ENCODE measurements at places on chromosomes 3 and 15. TPM values are rescaled to one million over a fixed set of nuclear protein-coding genes. Genes with fewer than 3 reads are reported as not detected.

DNA sequence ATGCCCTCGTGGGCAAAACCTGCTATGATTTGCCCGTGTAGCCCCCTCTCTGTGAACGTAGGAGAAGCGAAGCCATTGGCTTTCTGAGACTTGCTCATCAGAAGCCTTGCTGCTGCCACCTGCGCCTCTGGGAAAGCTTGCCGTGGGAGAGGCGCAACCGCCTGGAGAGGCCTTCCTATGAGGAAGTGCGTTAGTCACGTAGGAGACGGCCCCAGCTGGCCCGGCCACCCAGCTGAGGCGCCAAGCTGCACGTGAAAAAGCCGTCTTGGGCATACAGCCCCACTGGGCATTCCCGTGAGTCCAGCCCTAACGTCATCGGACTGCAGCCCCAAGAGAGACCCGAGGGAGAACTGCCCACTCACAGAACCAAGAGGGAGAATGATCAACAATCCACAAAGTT, 49.1 kb upstream of the TJP1 start:
- H3K36me3 ChIP-seq, result no peaks in the 10 kb centered on the region
- H3K27me3 ChIP-seq, result no peaks in the 10 kb centered on the region
- no peak for DNase-seq
- H3K4me1 ChIP-seq, result no peaks in the 10 kb centered on the region

- no peak overlapping the region for H3K4me3 ChIP-seq
- no peaks in the 10 kb centered on the region for H3K27me3 ChIP-seq
- H3K4me1 ChIP-seq, result peaks cover 5% of the 10 kb centered on the region
- no peaks in the 10 kb centered on the region for H3K36me3 ChIP-seq
These were observed 45.0 kb downstream of the THBS1 start for GRCh38 chr15:39625856-39626255.

- H3K4me3 ChIP-seq, result no peak overlapping the region
- H3K27me3 ChIP-seq, result no peaks in the 10 kb centered on the region
- no peak overlapping the region for H3K27ac ChIP-seq
- H3K36me3 ChIP-seq, result no peaks in the 10 kb centered on the region
- no peaks in the 10 kb centered on the region for H3K4me1 ChIP-seq
These were observed 24.9 kb downstream of the ZMAT3 start for GRCh38 chr3:179046497-179047353.

GRCh38 chr3:183959214-183959613, 58.5 kb downstream of the ABCC5 start:
- no peak overlapping the region for H3K4me3 ChIP-seq
- no peaks in the 10 kb centered on the region for H3K4me1 ChIP-seq
- no peak for DNase-seq
- no peaks in the 10 kb centered on the region for H3K36me3 ChIP-seq
- H3K27me3 ChIP-seq, result no peaks in the 10 kb centered on the region
- no peak overlapping the region for H3K27ac ChIP-seq

GRCh38 chr3:159779883-159780282, 208.8 kb upstream of the IL12A start:
- H3K4me1 ChIP-seq, result no peaks in the 10 kb centered on the region
- H3K27me3 ChIP-seq, result no peaks in the 10 kb centered on the region

The UBA5 gene
- 34.4 TPM for total RNA-seq

- H3K4me1 ChIP-seq, result no peaks in the 10 kb centered on the region
- H3K4me3 ChIP-seq, result no peak overlapping the region
- DNase-seq, result no peak
- H3K36me3 ChIP-seq, result peaks cover 4% of the 10 kb centered on the region
- no peaks in the 10 kb centered on the region for H3K27me3 ChIP-seq
These were observed 11.9 kb downstream of the ARIH2 start for GRCh38 chr3:48930590-48930989.

GRCh38 chr15:59154243-59154642, 49.3 kb downstream of the CCNB2 start:
- no peaks in the 10 kb centered on the region for H3K36me3 ChIP-seq
- no peaks in the 10 kb centered on the region for H3K27me3 ChIP-seq
- H3K4me1 ChIP-seq, result peaks cover 12% of the 10 kb centered on the region
- H3K27ac ChIP-seq, result peak overlapping the region; percentile 38
- DNase-seq, result no peak

The TMEM207 gene
- not detected for total RNA-seq

- no peaks in the 10 kb centered on the region for H3K27me3 ChIP-seq
- DNase-seq, result no peak
- H3K4me3 ChIP-seq, result peak overlapping the region; percentile 97
- peaks cover 22% of the 10 kb centered on the region for H3K4me1 ChIP-seq
- peak overlapping the region; percentile 99 for H3K27ac ChIP-seq
These were observed 1.3 kb downstream of the BNIP2 start for GRCh38 chr15:59687836-59688235.

DNA sequence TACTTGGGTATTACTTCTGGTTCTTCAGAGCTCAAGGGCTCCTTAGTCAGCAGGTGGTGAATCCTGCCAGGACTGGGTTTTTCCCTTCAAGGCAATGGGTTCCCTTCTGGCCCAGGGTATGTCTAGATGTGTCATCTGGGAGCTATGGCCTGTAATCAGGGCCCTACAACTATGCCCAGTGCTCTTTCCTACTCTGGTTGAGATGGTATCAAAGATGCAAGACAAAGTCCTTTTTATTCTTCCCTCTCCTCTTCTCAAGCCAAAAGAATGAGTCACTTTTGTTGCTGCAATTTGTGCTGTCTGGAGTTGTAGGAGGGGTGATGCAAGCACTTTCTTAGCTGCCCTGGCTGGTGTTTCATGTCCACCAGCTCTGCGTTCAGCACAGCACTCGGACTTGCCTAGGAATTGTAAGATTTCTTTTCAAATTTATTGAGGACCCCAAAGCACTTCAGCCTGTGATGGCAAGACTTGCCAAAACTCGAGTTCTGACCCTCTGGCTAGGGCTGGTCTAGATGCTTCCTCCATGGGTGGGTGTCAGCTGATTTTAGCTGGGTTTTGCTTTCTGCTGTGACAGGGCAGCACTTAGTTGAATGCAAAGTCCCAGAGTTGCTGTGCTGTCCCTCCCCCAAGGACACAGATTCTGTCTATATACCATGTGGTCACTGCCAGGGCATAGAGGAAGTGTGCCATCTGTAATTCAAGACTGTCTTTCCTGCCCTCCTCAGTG, 129.2 kb upstream of the CBLB start:
- H3K36me3 ChIP-seq, result no peaks in the 10 kb centered on the region
- H3K4me3 ChIP-seq, result no peak overlapping the region
- no peaks in the 10 kb centered on the region for H3K27me3 ChIP-seq
- no peaks in the 10 kb centered on the region for H3K4me1 ChIP-seq

DNA sequence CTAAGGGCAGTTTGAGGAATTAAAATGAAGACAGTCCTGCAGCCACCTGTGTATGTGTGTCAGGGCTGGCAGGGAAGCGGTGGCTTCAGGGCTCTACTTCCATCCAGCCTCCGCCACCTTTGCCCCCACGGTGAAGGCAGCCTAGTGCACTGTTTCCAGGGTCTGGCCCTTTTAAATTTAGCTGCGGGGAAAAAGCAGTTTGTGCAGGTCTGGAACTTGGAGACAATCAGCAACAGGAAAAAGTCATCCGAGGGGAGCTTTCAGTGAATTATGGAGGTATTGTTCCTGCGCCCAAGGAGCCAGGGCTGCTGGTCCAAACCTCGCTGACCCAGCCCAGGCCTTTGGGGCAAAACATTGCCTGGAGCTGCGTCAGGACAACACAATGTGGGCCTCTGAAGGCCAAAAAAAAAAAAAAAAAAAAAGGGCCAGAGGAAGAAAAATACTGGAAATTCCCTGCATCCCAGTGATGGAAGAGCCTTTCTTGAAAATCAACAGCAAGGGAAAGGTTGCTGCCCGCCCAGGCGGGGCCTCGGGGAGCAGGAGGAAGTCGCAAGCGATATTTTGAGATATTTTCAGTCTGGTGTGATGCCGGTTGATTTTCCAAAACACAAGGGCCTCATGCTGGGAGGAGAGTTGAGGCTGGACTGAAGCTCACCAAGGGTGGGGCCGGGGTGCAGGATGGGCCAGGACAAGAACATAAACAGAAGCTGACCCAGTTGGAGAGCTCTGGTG, 25.5 kb upstream of the FGD5 start:
- no peak overlapping the region for H3K27ac ChIP-seq
- no peak overlapping the region for H3K4me3 ChIP-seq
- no peaks in the 10 kb centered on the region for H3K4me1 ChIP-seq
- H3K27me3 ChIP-seq, result no peaks in the 10 kb centered on the region
- H3K36me3 ChIP-seq, result no peaks in the 10 kb centered on the region

DNA sequence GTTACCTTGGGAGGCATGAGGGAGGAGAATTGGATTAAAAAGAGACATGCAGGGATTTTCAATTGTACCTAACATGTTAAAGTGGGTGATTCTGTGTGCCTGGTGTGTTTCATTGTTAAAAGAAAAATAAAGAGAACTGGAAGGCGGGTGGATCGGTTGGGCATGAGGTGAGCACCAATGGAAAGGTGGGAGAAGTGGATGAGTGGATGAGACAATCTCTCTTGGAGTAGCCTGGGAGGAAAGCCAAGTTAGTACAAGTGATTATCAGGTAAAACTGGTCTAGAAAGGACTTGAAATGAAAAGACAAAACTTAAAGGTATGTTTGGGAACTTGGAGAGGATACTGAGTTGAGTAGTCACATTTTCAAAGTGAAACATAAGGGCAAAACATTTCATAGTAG, 12.1 kb downstream of the VEPH1 start:
- H3K4me3 ChIP-seq, result no peak overlapping the region
- no peak overlapping the region for H3K27ac ChIP-seq
- no peaks in the 10 kb centered on the region for H3K27me3 ChIP-seq

- H3K4me3 ChIP-seq, result no peak overlapping the region
- no peak overlapping the region for H3K27ac ChIP-seq
- DNase-seq, result no peak
- H3K36me3 ChIP-seq, result peaks cover 64% of the 10 kb centered on the region
- no peaks in the 10 kb centered on the region for H3K4me1 ChIP-seq
These were observed 105.1 kb downstream of the SNRPN start for GRCh38 chr15:25059698-25060471.

DNA sequence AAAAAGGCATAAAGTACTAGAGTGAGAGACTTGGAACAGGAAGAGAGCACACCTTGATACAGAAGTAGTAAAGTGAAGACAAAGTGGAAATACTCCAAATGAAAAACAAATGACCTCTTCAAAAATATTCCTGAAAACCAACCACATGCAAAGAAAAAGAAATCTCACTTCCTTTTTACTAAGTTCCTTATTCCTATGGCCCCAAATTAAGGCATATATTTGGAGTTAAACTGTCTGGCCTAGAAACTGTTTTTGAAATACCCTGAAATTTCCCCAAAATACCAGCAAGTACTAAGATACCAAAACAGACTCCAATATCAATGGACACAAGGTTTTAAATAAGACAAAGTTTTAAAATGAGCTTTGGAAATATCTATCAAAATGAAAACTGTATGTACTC, 58.2 kb downstream of the ZNF148 start:
- H3K36me3 ChIP-seq, result no peaks in the 10 kb centered on the region
- no peaks in the 10 kb centered on the region for H3K27me3 ChIP-seq
- H3K27ac ChIP-seq, result no peak overlapping the region
- no peaks in the 10 kb centered on the region for H3K4me1 ChIP-seq
- H3K4me3 ChIP-seq, result no peak overlapping the region
- no peak for DNase-seq

DNA sequence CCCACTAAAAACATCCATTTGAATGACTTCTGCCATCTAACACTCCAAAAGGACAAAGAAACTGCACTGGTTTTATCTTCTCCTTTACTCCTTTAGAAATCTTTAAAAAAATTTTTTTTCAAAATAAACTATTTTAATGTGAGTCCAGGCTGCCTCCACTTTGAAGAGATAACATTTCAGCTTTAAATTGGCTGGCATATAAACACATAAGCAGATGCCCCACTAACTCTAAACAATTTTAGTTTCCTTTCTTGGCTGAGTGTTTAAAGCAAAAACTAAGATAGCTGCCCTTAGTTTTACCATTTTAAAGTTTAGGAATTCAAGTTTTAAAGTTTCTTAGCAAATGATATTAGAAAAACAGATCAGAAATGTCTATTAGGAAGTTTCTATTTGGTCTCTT, 39.9 kb downstream of the PDZRN3 start:
- no peaks in the 10 kb centered on the region for H3K4me1 ChIP-seq
- H3K27ac ChIP-seq, result no peak overlapping the region
- H3K36me3 ChIP-seq, result no peaks in the 10 kb centered on the region
- DNase-seq, result no peak
- H3K27me3 ChIP-seq, result no peaks in the 10 kb centered on the region
- H3K4me3 ChIP-seq, result no peak overlapping the region

- no peak overlapping the region for H3K4me3 ChIP-seq
- H3K4me1 ChIP-seq, result no peaks in the 10 kb centered on the region
- H3K36me3 ChIP-seq, result no peaks in the 10 kb centered on the region
- no peak overlapping the region for H3K27ac ChIP-seq
These were observed 78.4 kb downstream of the FBXL2 start for GRCh38 chr3:33355611-33356010.

- H3K27me3 ChIP-seq, result no peaks in the 10 kb centered on the region
- no peak overlapping the region for H3K4me3 ChIP-seq
- H3K27ac ChIP-seq, result no peak overlapping the region
- DNase-seq, result no peak
These were observed 58.9 kb downstream of the RBPMS2 start for GRCh38 chr15:64716452-64716851.

The SEMA5B gene
- total RNA-seq, result 0.15 TPM

GRCh38 chr3:125053304-125053699, 2.5 kb downstream of the HEG1 start:
- no peaks in the 10 kb centered on the region for H3K27me3 ChIP-seq
- H3K4me3 ChIP-seq, result peak overlapping the region; percentile 81
- H3K36me3 ChIP-seq, result no peaks in the 10 kb centered on the region
- peak overlapping the region; percentile 89 for H3K27ac ChIP-seq

GRCh38 chr3:157530637-157531300, 27.6 kb upstream of the VEPH1 start:
- DNase-seq, result no peak
- H3K4me3 ChIP-seq, result no peak overlapping the region
- no peaks in the 10 kb centered on the region for H3K4me1 ChIP-seq
- H3K27ac ChIP-seq, result no peak overlapping the region
- no peaks in the 10 kb centered on the region for H3K27me3 ChIP-seq

DNA sequence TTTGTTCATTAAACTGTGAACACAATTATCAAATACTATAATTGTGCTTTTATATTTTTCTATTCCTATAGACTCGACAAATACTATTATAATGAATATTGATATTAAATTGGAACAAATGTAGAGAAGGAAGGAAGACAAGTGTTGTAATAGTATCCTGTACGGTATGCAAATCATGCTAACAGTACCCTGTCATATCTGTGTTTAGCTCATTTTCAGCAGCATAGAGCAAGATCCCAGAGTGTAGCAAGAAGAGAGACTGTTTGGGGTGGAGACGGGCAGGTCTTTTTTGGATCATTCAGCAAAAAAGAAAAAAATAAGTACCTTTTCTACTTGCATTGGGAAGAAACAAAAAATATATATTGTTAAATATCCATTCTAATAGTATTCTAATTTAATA, 224.1 kb downstream of the TPRG1 start:
- no peak for DNase-seq
- H3K4me1 ChIP-seq, result no peaks in the 10 kb centered on the region
- H3K4me3 ChIP-seq, result no peak overlapping the region

- no peak overlapping the region for H3K27ac ChIP-seq
- H3K36me3 ChIP-seq, result no peaks in the 10 kb centered on the region
- no peak for DNase-seq
- no peaks in the 10 kb centered on the region for H3K4me1 ChIP-seq
- no peak overlapping the region for H3K4me3 ChIP-seq
These were observed 75.4 kb upstream of the LARS2 start for GRCh38 chr3:45312836-45313493.
